ENCODE measurements at places on chromosomes 11 and 22.

DNA sequence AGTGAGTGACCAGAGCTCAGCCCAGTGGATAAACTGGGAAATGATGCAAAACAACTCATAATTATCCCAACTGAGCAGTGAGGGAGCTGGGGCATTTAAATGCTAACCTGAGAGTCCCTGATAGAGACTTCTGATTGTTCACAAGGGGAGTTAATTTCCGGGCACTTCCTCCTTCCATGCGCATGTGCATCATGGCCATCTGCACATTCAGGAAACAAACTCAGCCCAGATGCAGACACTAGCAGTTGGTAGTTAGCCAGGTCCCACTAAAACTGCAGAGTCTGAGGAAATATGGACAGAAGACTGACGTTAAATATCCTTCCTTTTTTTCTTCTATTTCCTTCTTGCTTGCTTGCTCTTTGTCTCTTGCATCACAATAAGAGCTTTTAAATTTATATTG is 852.1 kb upstream of the LRRC4C start:
- peak; percentile 88 for DNase-seq

- no peak for DNase-seq
Observed at GRCh38 chr22:37989146-37990045, 5.0 kb upstream of the SOX10 start.

GRCh38 chr11:833114-833791 is 501 bp downstream of the CD151 start:
- peak; percentile 24 for DNase-seq

GRCh38 chr11:12743834-12744449 is 69.7 kb downstream of the TEAD1 start:
- no peak for DNase-seq

DNA sequence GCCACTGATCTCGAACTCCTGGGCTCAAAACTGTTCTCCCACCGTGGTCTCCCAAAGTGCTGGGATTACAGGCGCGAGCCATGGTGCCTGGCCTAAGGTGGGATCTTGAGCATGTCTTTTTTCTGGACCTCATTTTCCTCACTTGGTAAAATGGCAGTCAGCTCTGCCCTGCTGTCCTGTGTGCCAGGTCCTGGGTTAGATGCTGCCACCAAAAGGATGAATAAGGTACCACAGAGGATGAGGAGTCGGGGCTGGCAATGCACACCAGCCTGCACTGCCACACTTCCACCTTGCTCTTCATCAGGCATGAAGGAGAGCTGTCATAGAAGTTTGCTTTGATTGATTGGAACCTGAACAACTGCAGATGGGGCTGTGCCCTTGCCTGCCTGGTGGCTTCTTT is 32.3 kb downstream of the ACO2 start:
- DNase-seq, result peak; percentile 24

GRCh38 chr22:25076336-25076735 is 123.3 kb upstream of the CRYBB3 start:
- DNase-seq, result no peak

DNA sequence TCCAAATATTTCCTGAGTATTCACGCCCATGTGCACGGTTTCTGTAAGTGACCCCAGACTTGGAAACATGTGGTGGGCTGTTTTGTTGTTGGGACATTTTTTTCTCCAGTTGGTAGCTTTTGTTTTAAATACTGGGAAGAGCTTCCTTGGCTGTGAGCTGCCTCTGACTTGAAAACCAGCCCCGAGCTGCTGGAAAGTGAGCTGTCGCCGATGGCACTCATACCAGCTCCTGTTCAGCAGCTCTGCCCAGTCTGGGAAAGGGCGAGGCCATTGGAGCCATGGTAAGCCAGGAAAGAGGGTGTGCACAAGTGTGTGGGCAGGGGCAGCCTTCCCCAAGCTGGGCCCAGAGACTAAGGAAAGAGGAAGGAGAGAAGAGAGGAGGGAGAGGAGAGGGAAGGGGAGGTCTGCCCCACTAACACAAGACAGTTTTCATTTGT is 3.2 kb upstream of the FLI1 start:
- peak; percentile 85 for DNase-seq

DNA sequence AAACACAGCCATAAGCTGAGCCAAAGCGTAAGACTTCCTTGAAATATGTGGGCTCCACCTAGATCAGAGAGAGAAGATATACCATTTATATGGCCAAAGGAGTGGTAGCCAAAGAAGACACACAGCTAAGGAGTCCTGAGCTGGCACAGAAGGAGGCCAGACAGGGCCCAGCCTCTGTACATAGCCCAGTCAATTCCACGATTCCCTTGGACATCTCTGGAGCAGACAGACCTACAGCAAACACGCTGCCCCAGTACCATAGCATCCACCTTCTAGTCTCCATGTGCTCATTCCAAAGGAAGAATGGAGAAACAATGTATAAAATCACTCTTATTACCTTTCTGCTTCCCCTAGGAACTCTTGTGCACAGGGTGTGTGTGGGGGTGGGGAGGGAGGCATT is 102.1 kb upstream of the LDLRAD3 start:
- DNase-seq, result no peak

DNA sequence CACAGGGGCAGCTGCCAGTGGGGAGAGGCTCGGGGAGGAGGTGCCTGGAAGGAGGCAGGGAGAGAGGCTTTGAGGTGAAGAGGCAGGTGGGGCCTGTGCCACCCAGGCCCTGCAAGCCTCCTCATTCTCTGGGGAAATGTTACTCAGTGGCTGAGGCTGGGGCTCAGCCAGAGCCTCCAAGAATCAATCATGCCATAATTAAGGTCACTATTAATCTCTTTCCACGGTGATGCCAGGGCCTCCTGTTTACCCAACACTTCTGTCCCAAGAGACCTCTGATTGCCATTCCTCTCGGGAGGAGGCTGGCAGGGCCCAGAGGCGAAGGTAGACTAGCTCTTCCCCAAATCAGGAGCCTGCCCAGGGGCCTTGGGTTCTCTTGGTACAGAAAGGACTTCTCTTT is 38.4 kb downstream of the GDPD5 start:
- DNase-seq, result no peak

- DNase-seq, result no peak
Observed at GRCh38 chr11:108853864-108854263, 189.0 kb downstream of the DDX10 start.

DNA sequence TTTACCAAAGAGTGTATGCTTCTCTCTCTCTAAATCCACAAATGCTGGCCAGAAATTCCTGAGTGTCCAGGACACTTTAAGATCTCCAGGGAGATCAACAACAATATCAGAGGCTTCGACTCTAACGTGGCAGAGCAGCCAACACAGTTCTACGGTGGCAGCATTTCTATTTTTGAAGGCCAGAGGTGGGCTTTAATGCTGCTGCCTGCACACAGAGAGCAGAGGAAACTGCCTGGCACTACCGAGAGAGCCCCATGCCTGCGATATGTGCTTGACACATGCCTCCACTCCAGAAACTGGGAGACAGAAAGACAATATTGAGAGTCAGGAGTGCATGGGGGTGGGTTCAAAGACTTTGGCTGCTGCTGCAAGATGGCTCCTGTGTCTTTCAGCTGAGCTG is 48.8 kb upstream of the GALNT18 start:
- no peak for DNase-seq

Measured in Kasumi-1 (cell line).